Stimulated activated CD4-positive, alpha-beta T cell treated with anti-CD3 and anti-CD28 coated beads, Interleukin-15, amount 100 ng/mL, for 1 hour (primary cell): ENCODE measurements at places on chromosomes 6 and 20.

GRCh38 chr6:34539181-34539580 lies 16.9 kb downstream of the SPDEF start:
- no peak for DNase-seq

- no peak for DNase-seq
Measured at GRCh38 chr20:16158090-16158975, 414.9 kb downstream of the KIF16B start.

GRCh38 chr6:52641826-52642225 lies 29.1 kb upstream of the TMEM14A start:
- no peak for DNase-seq

DNA sequence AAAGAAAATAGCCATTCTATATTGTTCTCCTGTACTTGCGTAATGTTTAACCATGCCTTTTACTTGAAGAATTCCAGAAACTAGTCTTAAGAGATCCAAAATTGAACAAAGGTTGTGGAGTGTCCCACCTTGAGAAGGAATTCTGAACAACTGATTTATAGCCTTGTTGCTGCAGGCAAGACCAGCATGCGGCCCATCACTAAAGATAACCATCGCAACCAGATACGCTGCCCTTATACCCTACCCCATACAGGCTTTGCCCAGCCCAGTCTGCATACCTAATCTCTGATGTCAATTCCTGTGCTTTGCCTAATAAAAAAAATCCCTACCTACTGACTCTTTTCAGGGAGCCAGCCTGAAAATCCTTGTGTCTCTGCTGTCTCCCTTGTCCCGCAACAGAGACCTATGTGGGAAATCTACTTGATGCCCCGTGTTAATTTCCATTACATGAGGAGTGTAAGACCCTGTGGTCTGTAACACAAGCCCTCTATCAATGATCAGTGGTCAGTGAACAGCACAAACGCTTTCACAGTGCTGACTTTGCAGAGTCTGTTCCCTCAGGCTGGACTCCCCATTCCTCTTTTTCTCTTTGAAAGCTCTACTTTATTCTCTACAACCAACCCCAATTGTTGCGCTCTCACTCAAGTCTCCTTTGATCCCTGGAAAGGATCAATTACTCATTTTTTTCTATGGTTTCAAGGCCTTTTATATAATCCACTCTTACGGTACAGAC lies 125.7 kb upstream of the BTBD3 start:
- no peak for DNase-seq

GRCh38 chr6:53979468-53980067 lies 131.7 kb upstream of the MLIP start:
- no peak for DNase-seq

GRCh38 chr20:34271956-34272355 lies 30.7 kb downstream of the ASIP start:
- no peak for DNase-seq
